ENCODE measurements at places on chromosomes 7 and 10.

- DNase-seq: no peak
These were observed 12.1 kb upstream of the GRIFIN start for GRCh38 chr7:2488272-2488645.

DNA sequence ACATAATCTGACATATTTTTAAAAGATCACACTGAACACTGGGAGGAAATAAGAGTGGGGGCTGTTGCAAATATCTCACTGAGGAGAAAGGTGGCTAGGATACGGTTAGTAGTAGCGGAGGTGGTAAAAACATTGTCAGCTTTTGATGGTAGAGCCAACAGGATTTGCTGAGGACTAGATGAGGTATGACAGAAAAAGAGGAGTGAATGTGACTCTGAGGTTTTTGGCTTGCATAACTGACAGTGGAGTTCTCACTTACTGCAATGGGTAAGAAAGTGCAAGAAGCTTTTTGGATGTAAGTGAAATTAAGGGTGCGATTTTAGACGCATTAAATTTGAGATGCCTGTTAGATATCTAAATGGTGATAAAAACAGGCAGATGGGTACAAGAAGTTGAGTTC, 102.0 kb upstream of the MBL2 start:
- no peak for DNase-seq

- DNase-seq: no peak
These were observed 150.0 kb upstream of the NEBL start for GRCh38 chr10:21047096-21047495.

GRCh38 chr7:115997221-115997620, 33.3 kb downstream of the TFEC start:
- DNase-seq: no peak

GRCh38 chr10:35565602-35566081, 39.5 kb upstream of the GJD4 start:
- DNase-seq: no peak

DNA sequence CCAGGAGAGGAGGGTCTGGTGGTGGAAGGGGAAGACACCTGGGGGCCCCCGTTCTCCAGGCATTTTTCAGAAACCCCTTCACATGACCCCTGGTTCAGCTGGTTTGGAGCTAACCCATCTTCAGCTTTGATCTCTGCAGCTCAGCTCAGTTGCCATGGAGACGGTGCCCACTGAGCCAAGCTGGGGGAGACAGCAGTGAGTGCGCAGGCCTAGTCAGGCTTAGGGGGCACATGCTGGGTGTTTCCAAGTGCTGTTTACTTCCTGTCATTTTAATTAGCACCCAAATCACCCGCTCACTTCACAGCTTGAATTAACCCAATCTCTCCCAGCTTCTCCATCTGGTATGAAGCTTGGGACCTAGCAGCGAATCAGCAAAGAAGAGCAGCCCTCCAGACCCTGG, 9.0 kb downstream of the SPOCK2 start:
- no peak for DNase-seq
